ENCODE measurements at places on chromosomes 2 and 18.

GRCh38 chr2:212619954-212620353 lies 81.4 kb upstream of the ERBB4 start:
- DNase-seq = no peak

DNA sequence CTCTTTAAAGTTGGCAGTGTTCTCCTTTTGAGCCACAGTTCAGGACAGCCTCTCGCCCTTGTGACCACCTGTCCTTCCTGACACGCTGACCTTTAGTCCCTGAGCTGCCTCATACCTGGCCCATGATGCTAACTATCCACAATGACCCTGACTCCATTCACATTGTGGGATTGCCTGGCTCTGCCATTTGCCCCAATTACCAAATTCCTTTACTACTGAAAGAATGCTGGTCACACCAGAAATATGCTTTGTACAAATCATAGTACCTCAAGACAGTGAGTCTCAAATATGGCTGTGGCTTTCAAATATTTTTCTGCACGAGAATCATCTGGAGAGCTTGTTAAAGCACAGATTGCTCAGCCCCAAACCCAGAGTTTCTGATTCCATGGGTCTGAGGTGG lies 54.2 kb downstream of the LTBP1 start:
- DNase-seq = no peak

DNA sequence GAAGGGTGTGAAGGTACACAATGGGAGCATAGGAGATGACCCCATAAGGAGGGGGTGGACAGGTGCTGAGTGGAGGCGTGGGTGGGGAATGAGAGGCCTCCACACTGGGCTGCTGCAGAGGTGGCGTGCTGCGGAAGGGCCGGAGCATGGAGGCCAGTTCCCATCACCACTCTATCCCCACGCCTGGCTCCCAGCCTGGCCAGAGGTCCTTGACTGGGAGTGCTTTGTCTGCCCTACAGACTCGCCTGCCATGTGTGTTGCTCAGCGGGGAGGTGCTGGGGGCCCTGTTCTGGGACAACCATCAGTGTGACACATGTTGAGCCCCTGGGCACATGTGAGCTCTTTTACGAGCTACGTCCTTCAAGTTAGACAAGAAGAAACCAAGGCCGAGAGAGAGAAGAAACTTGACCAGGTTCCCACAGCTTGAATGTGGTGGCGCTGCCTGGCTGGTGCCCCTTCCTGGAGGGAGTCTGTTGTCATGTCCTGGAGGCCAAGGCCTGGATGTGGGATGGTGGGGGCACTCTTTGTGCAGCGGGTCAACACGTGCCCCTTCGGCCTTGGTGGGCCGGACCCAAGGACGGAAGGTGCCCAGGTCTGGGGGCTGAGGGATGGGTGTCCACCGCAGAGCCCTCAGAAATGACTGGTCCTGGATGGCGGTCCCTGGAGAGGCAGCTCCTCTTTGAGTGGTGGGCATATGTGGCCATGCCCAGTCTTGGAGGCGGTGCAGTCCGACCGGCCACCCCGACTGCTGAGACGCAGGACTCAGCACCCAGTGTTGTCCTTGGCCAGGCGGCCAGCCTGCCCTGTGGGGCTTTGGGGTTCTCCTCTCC lies 1.2 kb upstream of the INPP5D start:
- DNase-seq = no peak

DNA sequence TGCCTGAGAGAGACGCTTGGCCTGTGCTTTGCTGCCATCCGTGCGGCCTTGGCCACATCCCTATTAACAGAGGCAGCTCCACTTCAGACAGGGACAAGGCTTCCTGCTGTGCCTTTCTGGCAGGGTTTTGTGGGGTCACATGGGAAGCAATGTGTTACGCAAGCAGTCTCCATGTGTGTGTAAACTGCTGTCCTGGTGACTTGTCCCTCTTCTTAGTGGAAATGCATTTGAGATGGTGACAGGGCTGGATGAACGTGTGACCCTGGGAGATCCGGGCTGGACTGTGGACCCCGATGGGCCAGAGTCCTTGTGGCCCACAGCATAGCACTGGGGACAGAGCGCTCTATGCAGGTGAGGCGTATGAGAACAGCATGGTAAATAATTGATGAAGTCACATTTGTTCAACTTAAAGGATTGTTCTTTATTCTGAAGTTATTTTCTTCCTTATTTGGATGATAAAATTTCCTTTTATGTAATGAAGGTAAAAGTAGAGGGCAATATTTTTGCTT lies 23.2 kb downstream of the ASB1 start:
- DNase-seq = no peak

DNA sequence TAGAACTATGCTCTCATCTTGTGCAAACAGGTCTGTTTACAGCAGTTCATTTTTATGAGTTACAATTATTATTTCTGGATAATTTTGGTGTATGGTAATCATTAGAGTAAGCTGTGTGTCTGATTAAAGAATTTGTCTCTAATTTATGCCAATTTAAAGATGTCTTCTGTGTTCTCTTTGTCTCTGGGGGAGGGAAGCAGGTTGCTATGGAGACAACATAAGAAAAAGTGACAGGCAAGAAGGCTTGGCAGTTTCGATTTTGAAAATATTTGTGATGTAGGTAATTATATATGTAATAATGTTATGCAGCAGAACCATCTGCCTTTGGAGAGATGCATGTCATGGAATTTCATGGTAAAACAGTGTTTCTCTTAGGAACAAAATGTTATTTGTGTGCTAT lies 78.2 kb downstream of the SH3RF3 start:
- DNase-seq = no peak

- DNase-seq = no peak
These were observed 8.6 kb upstream of the ESPNL start for GRCh38 chr2:238091436-238092060.

DNA sequence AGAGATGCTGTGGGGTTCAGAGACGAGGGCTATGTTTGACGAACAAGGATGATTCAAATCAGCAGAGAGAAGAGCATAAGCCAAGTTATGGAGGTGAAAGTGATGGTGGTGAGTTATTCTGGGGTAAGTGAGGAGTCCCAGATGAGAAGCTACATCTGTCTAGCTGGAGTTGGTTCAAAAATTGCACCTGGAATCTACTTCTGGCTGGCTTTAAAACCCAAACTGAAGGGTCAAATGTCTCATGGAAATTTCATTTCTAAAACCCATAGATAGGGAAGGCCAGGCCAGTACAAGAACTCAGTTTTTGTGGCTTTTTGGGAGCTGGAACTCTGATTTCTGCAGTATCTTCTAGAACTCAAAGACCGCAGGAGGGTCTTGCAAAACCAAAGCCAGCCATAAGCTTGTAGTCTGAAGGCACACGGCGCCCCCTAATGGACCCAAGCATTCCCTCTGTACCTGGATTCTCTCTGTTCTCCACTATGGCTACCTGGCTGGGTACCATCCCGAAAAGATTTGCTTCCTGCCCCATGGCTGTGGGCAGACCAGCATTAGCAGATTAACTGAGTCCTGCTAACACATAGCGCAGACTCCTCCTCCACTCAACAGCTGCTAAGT lies 229.1 kb upstream of the SLC14A2 start:
- peak; percentile 49 for DNase-seq

GRCh38 chr2:157075924-157076323 lies 181.6 kb upstream of the GALNT5 start:
- DNase-seq = no peak

GRCh38 chr2:231524477-231525247 lies 5.6 kb downstream of the NMUR1 start:
- DNase-seq = no peak

DNA sequence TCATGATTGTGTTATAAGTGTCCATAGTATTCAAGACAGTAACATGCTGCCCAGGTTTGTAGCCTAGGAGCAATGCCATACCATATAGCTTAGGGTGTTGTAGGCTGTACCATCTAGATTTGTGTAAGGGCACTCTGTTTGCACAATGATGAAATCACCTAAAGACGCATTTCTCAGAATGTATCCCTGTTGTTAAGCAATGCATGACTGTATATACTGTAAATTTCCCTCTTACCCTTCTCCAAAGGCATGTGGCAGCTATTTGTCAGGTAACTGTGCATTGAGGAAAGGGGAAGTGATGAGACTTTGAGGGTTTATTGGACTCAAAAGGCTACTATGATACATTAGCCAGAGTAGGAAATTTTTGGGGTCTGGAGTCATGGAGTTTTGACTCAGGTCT lies 180.8 kb downstream of the VAPA start:
- DNase-seq = no peak

GRCh38 chr2:65660340-65660739 lies 227.9 kb upstream of the SPRED2 start:
- no peak for DNase-seq

Measured in NAMALWA (cell line).